ENCODE measurements at places on chromosomes 13 and 19. TPM values are rescaled to one million over a fixed set of nuclear protein-coding genes. Genes with fewer than 3 reads are reported as not detected.

PGLYRP2 gene
- total RNA-seq = not detected

ZNF865 gene
- total RNA-seq = 18.4 TPM

DNA sequence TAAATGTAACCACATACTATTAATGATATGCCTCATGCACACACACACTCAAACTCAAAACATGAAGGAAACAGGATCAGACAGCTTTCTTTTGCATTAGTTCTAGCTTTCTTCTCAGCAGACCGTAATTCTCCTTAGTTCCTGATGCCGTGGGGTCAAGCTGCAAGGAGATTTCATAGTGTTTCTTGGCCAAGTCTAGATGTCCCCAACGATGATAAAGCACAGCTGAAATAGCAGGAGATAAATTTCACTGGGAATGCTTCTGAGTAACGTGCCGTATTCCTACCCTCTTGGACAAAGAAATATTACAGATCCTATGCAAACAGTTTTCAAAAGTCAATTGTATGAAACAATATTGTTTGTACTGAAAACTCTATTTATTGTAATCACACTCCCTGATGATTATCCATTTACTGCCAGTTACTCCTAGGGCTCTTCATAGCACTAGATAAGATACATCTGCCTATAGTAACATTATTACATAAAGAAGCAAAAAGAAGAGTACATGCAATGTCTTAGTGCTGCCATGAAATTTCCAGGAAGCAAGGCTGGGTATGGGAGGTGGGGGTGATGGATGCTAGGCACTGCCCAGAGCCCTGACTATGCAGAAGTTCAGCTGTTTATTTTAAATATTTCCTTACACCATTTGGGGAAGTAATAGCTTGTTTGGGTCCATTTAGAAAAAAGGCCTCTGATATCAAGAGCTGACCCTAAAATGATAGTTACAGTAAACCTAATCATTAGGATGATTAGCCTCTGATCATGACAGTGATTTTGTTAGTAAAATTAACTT is 16.5 kb upstream of the GGACT start:
- no peak overlapping the region for H3K4me3 ChIP-seq
- H3K27ac ChIP-seq = no peak overlapping the region
- peaks cover 7% of the 10 kb centered on the region for H3K36me3 ChIP-seq
- H3K4me1 ChIP-seq = no peaks in the 10 kb centered on the region
- no peak for DNase-seq
- H3K27me3 ChIP-seq = no peaks in the 10 kb centered on the region

GRCh38 chr19:13430790-13431582 is 75.3 kb downstream of the CACNA1A start:
- H3K27me3 ChIP-seq = no peaks in the 10 kb centered on the region
- H3K4me1 ChIP-seq = no peaks in the 10 kb centered on the region
- no peak overlapping the region for H3K4me3 ChIP-seq
- H3K27ac ChIP-seq = no peak overlapping the region
- H3K36me3 ChIP-seq = no peaks in the 10 kb centered on the region

CEACAM7 gene
- total RNA-seq = not detected

GRCh38 chr19:7636691-7637373 is at the start of gene STXBP2:
Gene STXBP2 (plus strand): TSS chr19:7637110. CDS start chr19:7637150, 40 bp downstream.
- peak; percentile 94 for DNase-seq
- peaks cover 5% of the 10 kb centered on the region for H3K27me3 ChIP-seq

GRCh38 chr13:98889419-98890085 is 88.3 kb downstream of the DOCK9 start:
- H3K27me3 ChIP-seq = no peaks in the 10 kb centered on the region
- peaks cover 55% of the 10 kb centered on the region for H3K36me3 ChIP-seq
- H3K27ac ChIP-seq = no peak overlapping the region
- DNase-seq = no peak
- no peak overlapping the region for H3K4me3 ChIP-seq

DNA sequence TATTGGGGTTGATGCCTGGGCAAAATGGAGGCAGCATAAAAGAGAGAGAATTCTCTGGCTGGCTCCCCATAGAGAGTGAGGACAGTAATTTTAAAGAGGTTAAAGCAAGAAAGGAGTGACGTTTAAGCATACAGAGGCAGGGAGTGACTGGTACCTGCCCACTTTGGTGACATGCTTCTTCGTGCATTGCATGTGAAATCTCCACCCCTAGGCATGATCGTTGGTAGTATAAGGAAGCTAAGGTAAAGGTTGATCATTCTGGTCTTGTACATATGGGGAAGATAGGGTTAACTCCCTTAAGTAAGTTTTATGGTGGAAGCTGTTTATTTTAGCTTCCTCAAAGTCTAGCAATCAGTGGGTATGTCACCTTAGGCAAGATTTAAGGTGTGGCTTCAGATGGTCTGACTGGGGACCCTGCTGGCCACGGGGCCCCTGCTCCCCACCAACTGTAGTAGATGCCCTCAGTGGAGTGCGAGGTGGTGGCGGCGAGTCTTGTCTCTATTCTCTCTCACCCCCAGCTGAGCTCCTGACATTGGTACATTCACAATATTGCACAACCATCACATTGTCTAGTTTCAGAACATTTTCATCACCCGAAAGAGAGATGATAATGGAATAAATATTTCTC is 797.5 kb upstream of the SPRY2 start:
- H3K4me3 ChIP-seq = no peak overlapping the region
- no peaks in the 10 kb centered on the region for H3K27me3 ChIP-seq
- H3K4me1 ChIP-seq = no peaks in the 10 kb centered on the region
- H3K27ac ChIP-seq = no peak overlapping the region
- no peaks in the 10 kb centered on the region for H3K36me3 ChIP-seq

GRCh38 chr19:18373892-18374629 is 11.9 kb upstream of the GDF15 start:
- no peak overlapping the region for H3K4me3 ChIP-seq
- H3K4me1 ChIP-seq = peaks cover 42% of the 10 kb centered on the region
- H3K27me3 ChIP-seq = no peaks in the 10 kb centered on the region
- DNase-seq = peak; percentile 96
- peak overlapping the region; percentile 81 for H3K27ac ChIP-seq
